ENCODE measurements at places on chromosomes 7 and 10.

DNA sequence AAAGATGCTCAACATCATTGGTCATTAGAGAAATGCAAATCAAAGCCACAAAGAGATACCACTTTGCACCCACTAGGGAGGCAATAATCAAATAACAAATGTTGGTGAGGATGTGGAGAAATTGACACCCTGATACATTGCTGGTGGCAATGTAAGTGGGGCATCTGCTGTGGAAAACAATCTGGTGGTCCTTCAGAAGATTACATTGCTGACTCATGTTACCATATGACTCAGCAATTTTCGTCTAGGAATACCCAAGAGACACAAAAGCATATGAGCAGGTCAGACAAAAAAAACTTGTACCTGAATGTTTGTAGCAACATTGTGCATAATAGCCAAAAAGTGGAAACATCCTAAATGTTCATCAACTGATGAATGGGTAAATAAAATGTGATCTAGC lies 4.9 kb upstream of the CLDN3 start:
- no peak for DNase-seq

DNA sequence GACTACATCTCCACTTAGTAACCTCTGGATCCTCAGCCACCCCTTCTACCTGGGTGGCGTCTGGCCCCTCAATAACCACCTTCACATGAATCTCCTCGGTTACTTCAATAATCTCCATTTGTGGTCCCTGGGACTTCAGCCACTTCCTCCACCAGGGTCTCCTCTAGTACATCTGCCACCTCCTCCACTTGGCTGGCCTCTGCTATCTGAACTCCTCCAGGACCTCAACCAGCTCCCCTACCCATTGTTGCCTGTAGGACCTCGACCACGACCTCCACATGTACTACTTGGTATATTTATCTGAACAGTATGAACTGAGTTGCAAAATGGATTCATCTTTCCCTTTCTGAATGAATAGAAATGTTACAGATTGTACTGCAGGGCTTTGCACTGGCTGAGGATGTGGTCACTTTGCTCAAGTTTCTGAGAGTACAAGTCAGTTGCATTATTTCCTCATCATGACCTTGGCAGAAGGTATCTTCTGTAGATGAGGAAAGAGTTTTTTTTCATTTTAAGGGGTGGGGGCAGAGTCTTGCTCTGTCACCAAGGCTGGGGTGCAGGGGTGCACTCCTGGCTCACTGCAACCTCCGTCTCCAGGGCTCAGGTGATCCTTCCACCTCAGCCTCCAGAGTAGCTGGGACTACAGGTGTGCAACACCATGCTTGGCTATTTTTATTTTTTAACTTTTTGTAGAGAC lies 36.0 kb downstream of the MAT1A start:
- no peak for DNase-seq

DNA sequence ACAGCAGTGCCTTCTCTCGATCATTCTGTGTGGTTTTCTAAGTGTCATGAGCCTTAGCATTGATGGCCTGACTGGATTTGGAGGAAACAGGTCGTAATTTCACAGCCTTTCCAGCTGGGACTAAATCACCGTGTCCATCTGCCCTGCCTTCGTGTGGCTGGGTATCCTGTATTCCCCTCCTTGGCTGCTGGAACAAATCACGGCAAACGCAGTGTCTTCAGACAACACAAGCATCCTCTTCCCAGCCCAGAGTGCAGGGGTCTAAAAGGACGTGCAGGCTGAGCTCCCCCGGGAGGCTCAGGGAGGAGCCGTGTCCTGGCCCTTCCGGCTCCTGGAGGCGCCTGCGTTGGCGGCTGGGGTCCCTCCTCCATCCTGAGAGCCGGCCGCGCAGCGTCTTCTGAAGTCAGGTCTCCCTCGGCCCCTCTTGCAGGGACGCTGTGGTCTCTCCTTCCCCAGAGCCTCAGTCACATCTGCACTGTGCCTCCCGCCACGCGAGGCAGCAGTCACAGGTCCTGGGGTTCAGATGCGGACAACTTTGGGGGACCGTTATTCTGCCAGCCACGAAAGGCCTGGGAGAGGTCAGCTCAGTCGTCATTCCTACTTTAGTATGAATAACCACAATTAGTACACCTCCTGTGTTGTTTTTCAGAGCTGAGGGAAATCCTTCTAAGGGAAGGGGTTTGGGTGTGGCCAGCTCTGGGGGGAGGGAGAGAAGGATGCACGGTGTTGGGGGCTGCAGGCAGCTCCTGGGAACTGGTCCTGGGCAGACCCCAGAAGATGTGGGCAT lies 41.1 kb downstream of the FAM20C start:
- DNase-seq: no peak

DNA sequence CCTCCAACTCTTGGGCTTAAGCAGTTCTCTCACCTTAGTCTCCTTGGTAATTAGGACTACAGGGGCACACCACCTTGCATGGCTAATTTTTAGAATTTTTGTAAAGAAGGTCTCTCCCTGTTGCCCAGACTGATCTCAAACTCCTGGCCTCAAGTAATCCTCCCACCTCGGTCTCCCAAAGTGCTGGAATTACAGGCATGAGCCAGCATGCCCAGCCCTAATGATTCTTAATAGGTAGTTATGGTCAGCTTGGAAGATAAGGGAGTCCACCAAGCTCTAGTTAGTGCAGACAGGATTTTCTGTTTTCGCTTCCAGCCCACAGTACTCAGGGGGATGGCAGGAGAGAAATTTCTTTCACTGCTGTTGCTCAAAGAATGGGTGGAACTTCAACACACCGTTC lies 127.9 kb upstream of the PLXDC2 start:
- no peak for DNase-seq

DNA sequence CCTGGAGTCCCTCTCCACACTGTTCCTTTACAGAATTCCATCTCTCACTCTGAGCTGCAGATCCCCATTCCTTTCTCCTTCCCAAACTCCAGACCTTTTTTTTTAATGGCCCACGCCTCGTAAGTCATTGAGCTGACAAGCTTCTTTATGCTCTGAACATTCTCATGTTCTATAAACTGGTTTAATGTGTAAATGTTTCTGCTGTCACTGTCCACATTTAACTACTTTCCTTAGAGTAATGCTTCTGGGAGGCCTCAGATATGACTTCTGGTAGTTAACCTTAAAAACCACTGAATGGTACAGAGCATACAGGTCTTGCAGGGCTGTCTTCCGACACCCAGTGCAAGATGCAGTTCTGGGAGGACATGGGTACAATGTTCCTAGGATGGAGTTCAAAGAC lies 71.1 kb upstream of the CAMK2B start:
- no peak for DNase-seq

DNA sequence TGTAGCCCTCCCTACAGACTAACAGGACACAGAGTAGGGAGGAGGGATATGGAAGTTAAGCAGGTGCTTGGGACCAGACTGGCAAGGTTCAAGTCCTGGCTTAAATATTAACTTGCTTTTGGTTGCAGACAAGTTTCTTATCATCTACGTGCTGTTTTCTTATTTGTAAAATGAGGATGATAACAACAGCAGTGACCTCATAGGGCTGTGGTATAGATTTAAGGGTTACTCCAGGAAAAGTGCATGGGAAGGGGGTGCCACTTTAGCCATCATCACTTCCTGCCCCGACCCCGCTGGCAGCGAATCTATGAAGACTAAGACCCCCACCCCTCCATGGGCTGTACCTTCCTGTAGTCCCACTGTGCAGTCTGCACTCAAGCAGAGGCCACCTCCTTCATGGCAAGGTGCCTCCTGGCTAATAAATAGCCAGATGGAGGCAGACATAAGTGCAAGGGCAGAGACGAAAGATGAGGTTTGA lies 250.2 kb downstream of the COBL start:
- no peak for DNase-seq

All from activated CD4-positive, alpha-beta T cell treated with anti-CD3 and anti-CD28 coated beads for 24 hours (primary cell).